ENCODE measurements at places on chromosomes 16 and 17. TPM values are rescaled to one million over a fixed set of nuclear protein-coding genes. Genes with fewer than 3 reads are reported as not detected.

- DNase-seq: no peak
These were observed 9.0 kb downstream of the CRK start for GRCh38 chr17:1447052-1447451.

DNA sequence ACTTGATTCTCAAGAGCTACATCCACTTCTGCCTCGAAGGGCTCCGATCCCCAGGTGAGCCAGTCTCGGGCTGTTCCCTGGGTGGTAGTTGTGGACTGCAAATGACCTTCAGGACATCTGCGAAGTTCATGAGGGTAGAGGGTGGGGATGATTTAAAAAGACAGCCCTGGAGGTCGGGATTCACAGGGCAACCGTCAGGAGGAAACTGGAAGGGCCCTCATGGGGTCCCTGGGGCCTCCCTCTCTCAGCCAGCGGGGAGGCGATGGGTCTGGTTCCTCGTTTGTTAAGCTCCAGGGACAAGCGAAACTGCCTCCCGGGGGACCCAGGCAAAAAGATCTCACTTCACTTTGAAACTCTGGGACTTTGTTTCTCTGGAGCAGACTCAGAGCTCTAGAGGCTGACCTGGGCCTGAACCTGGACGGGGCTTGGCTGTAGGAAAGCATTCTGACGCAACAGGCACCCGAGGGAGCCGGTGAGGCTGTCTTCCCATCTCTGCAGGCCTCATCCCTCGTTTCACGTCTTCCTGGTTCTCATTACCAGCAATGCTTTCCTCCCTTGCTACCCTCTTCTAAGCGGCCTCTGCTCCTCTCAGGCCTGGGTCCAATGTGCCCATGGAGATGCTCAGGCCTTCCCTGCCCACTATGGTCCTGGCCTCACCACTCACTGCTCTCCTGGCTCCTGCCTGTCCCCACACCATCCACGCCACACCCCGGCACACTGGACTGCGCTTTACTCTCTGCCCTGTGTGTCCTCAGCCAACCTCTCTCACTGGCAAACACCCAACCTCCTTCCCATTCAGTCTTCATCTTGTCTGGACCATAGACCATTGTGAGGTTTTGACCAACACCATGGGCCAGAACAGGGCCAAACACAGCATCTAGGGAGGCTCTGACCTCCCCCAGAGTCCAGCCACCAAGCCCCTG is 214.2 kb upstream of the TNRC6C start:
- no peak for DNase-seq

GRCh38 chr16:84763629-84764028 is 56.2 kb upstream of the CRISPLD2 start:
- no peak for DNase-seq

GRCh38 chr17:64180089-64181073 is 50.4 kb upstream of the ERN1 start:
- DNase-seq: no peak

DNA sequence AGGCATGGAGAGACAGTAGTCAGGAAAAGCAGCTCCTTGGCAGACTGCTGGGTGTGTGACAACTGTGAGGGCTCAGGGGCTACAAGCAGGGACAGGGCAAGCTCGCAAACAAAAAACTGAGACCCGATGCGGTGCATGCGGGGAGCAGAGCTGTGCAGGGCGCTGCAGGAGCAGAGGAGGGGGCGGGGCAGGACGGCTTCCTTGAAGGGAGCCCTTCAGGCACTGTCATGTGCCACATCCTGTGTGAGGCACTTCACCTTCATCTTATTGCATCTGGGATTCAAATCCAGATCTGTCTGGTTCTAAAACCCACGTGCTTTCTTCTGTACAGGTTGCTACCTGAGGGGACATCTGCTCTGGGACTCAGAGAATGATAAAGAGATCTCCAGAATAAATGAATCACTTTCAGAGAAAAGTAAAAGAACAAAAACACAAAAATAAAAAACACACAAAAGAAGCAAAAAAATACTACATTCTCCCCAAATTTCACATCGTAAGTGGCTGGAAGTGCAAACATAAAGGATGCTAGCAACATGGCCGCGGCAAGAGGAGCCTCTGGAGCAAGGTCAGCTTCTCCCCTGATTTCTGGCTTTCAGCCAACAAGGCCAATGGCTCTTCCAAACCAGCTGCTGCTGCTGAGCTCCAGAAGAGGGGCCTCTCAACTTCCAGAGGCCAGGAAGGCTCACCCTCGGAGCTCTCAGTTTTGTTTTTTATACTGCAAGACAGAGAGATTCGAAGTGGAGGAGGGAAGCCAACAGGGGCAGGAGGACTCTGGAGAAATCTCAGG is 14.2 kb downstream of the LYRM9 start:
- DNase-seq: no peak

- peak; percentile 96 for DNase-seq
These were observed 6.6 kb downstream of the VASN start for GRCh38 chr16:4378161-4378666.

DNA sequence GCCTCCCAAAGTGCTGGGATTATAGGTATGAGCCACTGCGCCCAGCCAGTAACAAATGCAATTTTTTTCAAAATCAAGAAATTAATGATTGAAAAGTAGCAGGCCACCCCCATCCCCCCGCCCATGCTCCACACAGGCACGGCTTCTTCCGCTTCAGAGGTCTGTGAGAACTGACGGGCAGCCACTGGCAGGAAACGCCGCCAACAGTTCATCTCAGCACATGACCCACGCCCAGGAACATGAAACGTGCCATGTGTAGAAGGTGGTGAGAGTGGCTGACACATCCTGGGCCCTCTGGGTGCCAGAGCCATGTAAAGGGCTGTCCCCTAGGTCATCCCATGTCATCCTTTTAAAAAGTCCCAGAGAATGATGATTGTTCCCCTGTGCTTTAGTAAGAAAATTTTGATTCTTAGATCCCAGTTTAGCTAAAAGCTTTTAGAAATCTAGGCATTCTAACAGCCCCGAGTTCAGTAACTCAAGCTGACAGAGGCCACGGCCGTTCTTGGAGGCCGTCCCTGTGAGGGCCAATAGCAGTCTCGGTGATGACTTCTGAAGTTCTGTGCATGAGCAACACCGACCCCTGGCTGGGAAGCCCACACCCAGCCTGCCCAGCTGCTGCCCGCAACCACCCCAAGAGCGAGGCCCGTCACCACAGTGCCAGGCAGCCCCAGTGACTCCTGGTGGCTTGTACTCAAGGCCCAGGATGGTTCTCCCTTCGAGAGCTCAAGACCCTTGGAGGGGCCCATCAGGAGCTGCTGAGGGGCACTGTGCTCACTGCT is 52.1 kb downstream of the KLHDC4 start:
- no peak for DNase-seq

GRCh38 chr16:10754941-10755340 is 11.3 kb downstream of the NUBP1 start:
- DNase-seq: no peak

DNA sequence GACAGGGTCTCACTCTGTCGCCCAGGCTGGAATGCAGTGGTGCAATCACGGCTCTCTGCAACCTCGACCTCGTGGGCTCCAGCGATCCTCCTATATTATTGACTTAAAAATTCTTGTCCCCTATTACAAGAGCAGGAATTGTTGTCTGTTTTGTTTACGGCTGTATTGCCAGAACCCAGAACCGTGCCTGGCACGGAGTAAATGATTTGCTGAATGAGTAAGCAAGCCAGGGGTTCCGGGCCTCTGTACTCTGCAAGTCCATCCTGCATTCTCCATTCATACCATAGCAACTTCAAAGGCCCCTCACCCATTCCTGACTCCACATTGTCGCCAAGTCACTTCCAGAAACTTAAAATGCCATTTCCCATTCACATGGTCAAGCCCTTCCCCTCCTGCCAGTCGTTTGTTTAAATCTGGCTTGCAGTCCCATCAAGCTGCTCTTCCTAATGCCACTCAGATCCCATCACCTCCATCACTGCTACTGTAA is 6.9 kb downstream of the ADCY9 start:
- DNase-seq: no peak

DNA sequence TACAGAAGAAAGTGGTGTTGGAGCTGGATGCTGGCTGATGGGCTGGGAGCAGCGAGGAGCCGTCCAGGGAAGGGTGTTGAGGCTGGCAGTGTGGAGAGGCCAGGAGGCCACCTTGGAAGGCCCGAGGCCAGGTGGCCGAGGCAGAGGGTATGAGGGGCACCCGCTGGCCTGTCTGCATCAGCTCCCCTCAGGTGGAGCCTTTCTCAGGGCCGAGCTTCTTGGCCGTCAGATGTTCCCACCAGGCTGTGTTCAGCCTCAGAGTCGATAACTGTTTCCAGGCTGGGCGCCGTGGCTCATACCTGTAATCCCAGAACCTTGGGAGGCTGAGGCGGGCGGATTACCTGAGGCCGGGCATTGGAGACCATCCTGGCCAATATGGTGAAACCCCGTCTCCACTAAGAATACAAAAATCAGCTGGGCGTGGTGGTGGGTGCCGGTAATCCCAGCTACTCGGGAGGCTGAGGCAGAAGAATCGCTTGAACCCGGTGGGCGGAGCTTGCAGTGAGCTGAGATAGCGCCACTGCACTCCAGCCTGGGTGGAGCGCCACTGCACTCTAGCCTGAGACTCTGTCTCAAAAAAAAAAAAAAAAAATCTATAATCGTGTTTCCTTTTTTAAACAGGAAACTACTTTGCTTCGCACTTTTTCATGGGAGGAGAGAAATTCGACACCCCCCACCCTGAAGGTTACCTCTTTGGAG is 25.3 kb downstream of the MGRN1 start:
- DNase-seq: no peak

- no peak for DNase-seq
These were observed 21.8 kb upstream of the GAN start for GRCh38 chr16:81292936-81293335.

DNA sequence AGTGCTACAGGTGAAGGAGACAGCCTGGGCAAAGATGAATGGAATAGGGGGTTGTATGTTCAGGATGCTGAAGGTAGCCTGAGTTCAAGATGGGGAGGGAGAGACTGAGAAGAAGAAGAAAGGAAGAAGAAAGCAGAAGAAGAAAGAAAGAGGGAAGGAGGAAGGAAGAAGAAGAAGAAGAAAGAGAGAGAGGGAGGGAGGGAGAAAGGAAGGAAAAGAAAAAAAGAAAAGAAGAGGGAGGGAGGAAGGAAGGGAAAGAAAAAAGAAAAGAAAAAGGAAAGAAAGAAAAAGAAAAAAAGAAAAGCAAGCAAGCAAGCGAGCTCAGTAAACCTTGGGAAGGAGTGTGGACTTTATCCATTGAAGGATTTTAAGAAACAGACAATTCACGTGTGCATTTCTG is 7.8 kb downstream of the CCDC42 start:
- DNase-seq: no peak

DNA sequence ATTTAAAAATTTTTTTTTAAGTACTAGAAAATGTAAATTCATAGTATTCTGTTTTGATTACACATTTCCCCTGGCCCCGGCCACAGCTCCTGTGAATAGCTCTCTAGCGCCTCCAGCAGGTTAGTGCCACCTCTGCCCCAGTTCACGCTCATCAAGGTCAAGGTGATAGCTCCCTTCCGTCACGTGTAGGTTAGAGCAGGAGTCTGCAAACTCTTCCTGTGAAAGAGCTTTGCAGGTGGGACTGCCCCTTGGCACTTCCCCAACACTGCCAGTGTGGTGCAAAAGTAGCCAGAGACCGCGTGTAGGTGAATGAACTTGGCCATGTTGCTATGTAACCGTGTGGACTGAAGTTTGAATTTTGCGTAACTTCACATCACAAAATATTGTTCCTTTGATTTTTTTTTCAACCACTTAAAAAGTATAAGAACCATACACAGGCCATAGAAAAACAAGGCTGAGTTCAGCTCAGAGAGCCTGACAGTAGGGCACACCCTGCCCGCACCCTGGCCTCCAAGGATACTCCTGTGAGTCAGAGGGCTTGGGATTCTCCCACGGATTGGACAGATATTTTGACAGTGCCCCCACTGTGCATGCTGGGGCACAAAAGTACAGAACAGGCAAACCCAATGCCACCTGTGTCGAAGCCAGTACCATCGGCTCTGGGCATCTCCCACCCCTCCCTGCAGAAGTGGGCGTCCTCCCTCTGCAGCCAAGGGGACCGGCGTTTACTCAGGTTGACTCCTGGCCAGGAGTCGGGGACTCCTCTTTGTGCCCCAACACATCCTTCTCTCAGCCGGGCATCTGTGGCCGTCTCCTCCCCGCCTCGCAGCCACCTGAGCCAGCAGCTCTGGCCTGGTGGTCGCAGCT is 92.0 kb upstream of the CHMP6 start:
- DNase-seq: no peak

DNA sequence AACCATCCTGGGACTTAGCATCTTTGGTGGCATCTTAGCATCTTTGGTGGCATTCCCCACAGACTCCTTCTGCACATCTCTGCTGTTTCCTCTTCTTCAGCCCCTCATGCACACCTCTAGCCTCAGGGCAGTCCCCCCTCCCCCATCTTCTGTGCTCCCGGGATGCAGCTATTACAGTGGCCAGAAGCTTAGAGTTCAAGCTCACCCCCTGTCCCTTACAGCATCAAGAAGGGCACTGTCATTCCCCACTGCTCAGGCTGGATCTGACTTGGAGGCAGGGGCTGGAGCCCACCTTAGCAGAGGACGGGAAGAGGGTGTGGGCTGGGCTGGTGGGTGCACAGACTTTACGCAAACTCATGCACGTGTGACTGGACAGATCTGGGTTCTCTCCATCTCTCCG is 650 bp downstream of the EPN3 start:
- DNase-seq: no peak

GRCh38 chr17:75895370-75896155 is 1.2 kb downstream of the TRIM65 start:
- DNase-seq: peak; percentile 87

DNA sequence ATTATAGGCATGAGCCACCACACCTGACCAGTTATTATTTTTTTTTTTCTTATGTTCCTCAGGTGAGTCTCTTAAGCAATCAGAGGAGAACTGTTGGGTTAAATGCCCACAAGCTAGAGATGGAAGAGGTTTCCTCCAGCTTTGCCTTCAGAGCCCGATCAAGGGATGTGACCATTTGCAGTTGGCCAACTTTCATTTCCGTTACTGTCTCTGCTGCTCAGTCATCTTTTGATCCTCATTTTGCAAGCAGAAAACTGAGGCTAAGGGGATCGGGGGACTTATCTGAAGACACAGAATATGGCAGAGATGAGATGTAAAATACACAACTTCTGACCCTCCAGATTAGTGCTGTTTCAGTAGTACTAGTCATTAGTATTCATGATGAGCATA is 188.8 kb downstream of the RAB11FIP4 start:
- DNase-seq: no peak

- DNase-seq: no peak
These were observed 3.6 kb upstream of the LITAFD start for GRCh38 chr16:8878523-8878911.

GRCh38 chr17:50200457-50201275 is 765 bp downstream of the COL1A1 start:
- peak; percentile 92 for DNase-seq

Gene GP1BA
- not detected for total RNA-seq

Gene AXIN2
- total RNA-seq: 11.7 TPM

Gene FBXO31
- total RNA-seq: 127 TPM

Gene ACSF2
- 121 TPM for total RNA-seq

Gene LPCAT2
- 36.9 TPM for total RNA-seq

Gene CSH1
- not detected for total RNA-seq

Gene KRTAP3-1
- total RNA-seq: not detected

Gene CCL14
- 15.6 TPM for total RNA-seq

Gene HOXB13
- total RNA-seq: 0.08 TPM

Gene EARS2
- 16.8 TPM for total RNA-seq

Gene GPR139
- not detected for total RNA-seq

All from lower leg skin (tissue), 4 donors.